ENCODE measurements at places on chromosomes 7 and 10.

DNA sequence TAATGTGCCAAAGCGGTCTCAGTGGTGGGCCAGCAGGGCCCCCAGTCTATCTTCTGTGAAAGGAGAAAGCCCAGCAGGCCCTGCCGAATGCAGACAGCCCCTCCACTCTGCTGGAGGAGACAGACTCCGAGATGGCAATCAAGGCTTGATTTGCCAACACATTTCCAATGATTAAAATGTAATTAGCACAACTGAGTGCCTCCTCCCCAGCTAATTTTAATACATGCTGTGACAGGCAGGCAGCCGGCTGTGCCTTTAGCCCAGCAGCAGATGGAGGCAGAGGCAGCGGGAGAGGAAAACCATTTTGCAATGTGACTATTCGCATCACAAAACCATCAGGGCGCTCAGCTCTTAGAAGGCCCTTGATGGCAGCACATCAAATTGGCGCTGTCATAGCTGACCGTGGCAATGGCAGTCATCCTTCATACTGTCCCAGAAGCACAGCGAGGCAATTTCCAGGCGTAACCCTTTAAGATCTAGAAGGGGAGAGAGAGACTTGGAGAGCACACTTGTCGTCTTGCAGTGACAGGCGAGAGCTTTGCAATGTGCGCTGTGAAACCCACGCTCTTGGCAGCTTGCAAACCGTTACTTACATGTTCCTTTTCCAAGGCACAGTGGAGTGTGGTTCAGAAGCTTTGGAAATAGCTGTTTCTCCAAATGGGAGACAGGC is 714.8 kb upstream of the GALNT17 start:
- peak; percentile 59 for DNase-seq

DNA sequence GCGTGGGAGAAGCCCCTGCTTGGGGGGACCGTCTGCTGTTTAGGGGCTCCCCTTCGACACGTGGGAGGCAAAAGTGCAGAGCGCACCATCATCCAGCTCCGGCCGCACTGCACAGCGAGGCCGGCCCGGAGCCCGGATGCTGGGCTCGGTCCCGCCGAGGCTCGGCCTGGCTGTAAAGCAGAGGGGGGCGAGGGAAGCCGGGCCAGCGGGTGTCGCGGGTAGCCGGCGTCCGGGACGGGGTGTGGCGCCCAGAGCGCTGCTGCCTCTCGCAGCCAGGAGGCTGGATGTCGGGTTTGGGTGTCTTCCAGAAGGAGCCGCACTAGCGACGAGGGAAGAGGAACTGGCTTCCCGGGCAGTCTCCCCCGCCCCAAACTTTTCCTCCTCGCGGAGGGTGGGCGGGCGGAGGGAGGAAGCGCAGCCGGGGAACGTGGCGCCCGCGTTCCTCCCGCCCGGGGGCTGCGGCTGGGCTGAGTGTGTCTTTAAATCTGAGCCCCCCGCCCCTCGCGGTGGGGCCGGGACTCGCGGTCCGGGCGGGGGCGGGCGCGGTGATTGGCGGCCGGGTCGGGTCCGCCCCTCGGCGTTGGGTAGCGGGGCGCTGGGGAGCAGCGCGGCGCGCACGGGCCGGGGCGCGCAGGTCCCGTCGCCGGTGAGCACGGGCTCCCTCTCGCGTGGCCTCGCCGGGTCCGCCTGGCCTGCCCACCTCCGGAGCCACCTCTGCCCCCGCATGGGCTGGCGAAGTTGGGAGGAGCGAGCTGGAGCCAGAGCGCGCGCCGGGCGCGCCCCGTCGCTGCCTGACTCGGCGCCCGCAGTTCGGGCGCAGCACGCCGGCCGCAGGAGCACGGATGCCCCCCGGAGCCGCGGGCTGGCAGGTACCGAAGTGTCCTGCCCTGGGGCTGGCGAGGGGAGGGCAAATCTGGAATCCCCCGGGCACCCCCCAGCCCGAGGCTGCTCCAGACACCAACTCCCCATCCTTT is at the start of gene PALD1:
TSS of gene PALD1 (plus strand) at position 577 of the 974 bp plus-strand sequence. CDS start 47,185 bp downstream, outside the sequence.
- peak; percentile 80 for DNase-seq

GRCh38 chr7:109844362-109844761 is 1246.6 kb upstream of the LRRN3 start:
- no peak for DNase-seq

DNA sequence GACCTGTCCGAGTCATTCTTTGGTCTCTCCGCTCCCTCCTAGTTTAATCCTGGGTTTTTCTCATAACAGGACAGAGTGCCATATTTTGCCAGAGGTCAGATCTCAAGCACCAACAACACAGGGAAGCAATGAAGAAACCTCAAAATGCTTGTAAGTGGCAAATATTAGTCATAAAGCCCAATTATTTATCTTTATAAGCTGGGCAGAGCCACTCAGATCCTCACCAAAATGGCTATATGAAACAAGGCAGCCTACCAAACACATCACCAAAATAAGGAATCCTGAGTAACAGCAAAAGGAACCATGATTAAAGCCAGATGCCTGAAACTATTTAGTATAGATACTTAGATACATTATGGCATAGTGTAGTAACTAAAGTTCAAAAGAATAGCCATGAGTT is 4.7 kb downstream of the ECD start:
- DNase-seq, result no peak

DNA sequence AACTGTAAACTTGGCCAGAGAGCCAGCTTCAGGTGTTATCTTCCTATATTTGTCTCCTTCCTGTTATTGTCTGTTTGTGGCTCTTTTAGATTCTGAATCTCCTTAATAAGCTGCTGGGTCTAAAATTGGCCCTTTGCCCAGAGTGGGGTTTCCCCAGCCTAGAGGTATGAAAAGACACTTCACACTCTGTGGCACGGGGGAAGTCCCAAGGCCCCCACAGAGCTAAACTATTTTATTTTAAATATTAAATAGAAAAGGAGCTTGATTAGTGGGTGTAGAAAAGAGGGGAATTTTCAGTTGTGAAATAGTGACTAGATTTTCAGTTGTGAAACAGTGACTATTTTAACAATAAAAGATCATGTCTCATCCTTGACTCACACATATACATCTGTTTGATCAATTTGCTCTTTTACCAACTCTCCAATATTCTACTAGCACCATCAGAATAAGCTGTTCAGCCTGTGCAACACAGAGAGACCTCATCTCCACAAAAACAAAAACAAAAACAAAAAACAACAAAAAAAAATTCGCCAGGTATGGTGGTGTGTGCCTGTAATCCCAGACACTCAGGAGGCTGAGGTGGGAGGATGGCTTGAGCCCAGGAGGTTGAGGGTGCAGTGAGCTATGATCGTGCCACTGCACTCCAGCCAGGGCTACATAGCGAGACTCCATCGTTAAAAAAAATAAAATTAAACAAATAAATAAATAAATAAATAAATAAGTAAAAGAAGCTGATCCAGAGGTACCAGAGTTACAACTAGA is 24.9 kb upstream of the ADO start:
- DNase-seq, result no peak

- no peak for DNase-seq
Measured at GRCh38 chr10:126225672-126226008, 162.6 kb downstream of the ADAM12 start.

DNA sequence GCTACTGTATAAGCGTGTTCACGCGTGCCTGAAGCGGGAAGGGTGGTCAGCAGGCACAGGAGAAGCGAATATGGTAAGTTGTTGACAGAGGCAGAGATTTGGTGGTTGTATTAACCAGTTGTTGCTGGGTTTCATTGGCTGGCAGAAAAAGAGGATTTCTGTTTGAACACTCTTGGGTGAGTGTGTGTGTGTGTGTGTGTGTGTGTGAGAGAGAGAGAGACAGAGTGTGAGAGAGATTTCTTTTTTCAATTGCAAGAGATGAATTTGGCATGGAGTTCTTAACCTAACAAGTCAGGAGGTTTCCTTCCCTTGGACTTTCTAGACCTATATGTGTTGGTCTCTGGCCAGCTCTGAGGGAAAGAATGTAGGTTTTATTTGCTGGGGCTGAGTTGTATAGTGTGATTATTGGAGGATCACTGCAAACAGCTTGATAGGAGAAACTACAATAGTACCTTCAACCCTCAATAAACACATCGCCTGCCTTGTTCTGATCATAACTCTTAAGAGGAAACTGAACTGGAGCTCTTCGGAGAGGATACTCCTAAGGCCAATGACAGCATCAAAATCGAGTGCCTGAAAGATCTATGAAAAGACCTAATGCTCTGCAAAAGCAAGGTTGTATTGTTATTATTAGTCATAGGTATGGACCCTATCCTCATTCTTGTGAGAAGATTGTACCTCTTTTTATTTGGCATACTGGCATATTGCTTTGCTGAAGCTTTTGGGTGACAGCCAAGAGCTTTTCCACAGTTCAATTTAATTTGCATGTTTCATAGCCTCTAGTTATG is 1.2 kb downstream of the MCU start:
- no peak for DNase-seq

DNA sequence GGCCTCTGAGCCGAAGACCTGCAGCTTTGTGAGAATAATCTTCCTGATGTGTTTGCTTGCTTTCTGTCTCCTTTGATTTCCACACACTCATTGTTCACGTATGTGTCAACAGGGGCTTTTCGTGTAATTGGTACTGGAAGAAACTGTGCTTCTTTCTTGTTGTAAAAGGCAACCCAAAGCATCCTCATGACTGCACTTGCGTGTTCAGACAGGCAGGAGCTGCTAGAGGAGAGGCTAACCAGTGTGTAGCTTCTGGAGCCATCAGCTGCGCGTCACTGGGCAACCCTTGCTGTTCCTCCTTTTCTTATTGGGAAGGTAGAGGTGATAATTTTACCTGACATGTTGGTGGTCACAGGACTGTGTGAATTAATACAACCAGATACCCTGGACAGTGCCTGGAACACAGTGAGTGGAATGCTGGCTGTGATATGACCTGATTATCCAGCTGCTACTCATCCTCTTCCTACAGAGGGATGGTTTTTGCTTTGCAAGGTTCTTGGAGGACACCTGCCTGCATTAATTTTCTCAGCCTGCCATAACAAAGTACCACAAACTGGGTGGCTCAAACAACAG is 213.0 kb downstream of the ABCA13 start:
- no peak for DNase-seq

GRCh38 chr10:3197348-3198003 is 24.9 kb upstream of the PITRM1 start:
- peak; percentile 87 for DNase-seq

DNA sequence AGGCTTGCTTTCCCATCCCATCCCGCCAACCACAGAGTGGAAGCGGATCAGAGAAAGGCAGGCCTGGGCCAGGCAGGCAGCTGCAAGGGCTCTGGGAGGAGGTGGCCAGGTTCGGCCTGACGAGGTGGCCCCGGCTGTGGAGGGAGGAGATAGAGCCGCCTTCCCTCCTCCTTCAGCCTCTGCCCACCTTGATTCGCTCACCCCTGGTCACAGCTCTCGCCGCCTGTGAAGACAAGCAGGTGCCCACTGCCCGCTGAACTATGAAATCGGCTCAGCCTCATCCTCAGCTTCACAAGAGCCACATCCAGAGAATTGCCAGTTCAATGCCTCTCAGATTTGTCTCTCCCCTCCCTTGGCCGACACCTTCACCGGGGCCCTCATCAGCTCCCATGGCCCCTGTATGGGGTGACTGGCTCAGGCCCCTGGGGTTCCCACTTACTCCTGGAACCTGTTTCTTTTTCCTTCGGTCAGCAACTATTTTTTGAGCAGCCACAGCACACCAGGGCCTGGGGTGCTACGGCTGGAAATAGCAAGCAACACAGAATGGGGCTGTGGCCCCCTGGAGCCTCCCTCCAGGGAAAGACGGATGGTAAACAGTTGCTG is 80.0 kb upstream of the CHST15 start:
- peak; percentile 23 for DNase-seq

GRCh38 chr10:49373361-49373760 is 22.5 kb downstream of the DRGX start:
- no peak for DNase-seq

All from H9 (cell line).